ENCODE measurements at places on chromosomes 7 and 10.

DNA sequence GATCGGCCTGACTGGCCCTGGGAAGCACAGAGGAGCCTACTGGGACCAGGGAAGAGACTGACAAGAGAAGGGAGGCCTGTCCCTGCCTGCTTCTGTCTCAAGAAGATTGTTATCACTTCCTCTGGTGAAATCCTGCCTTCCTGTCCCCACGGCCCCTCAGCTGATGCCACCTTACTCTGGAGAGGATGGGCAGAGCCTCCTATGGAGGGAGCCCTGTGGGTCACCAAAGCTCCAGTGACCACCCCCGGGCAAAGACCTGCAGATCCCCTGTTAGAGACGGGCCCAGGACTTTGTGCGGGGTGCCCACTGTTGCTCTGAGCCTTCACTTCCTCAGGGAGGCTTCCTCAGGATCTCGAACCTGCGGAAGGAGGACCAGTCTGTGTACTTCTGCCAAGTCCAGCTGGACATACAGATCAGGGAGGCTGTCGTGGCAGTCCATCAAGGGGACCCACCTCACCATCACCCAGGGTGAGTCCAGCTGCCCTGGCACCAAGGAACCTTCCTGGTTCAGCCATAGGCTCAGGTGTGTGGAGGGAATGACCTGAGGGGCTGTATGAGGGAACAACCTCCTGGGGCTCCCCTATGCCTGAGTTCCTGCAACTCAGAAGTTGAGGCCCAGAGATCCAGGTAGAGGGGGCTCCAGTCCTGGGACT lies 1.4 kb upstream of the PILRB start:
- no peak for DNase-seq

DNA sequence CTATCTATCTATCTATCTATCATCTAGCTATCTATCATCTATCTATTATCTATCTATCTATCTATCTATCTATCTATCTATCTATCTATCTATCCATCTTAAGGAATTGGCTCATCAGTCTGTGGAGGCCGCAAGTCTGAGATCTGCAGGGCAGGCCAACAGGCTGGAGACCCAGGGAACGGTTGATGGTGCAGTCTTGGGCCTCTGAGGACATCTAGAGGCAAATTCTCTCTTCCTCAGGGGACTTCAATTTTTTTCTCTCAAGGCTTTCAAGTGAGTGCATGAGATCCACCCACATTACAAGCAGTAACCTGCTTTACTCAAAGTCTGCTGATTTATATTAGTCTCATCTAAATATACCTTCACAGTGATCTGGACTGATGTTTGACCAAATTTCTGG lies 197.0 kb downstream of the GLRX3 start:
- no peak for DNase-seq

DNA sequence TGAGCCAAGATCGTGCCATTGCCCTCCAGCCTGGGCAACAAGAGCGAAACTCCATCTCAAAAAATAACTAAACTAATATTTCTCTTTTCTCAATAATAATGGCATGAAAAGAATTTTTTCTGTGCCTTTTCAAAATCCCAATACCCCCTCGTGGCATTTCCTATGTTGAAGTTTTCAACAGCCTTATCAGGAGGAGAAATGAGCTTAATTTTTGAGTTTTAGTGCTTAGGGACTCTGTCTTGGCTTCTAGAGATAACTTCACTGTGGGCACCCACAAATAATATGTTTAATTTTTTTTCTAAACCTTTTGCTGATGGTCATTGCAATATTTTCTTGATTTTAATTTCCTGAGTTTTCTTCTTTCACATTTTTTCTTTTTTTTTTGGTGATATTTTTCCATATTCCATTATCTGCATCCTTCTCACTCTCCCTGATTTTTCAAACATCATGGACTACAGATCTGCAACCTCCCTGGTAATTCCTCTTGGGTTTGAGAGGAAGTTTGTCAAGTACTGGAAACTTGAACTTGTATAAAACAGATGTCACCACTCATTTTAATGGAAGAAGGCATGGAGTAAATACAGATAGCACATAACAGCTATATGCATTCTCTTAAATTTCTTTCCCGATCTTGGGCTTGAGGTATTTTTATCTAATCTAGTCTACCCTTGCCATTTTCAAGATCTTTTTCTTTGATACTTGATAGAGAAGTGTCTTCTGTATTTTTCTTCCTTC lies 84.0 kb downstream of the KAT6B start:
- no peak for DNase-seq

- DNase-seq: no peak
Measured at GRCh38 chr10:35885076-35885475, 243.0 kb upstream of the FZD8 start.

GRCh38 chr10:101566333-101567164 lies 21.5 kb downstream of the POLL start:
- DNase-seq: no peak

DNA sequence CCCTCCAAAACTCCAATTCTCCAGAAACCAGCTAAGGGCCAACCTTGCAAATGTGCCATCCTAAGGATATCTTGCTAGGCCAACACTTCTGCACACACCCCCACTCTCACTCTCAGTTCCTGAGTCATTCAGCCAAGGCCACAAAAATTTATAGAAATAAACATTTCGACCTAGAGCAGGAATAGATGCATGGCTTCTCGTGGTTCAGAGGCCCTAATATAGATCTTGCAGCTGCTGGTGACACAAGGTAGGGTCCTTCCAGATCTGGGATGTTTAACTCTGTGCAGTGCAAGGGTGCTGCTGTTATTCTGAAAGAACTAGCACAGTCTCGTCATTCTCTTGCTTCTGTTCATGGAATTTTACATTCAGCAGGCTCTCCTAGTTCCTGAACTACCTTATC lies 369.3 kb downstream of the CALN1 start:
- DNase-seq: no peak

GRCh38 chr10:117226813-117227451 lies 14.0 kb upstream of the SLC18A2 start:
- DNase-seq: no peak

- no peak for DNase-seq
Measured at GRCh38 chr10:70284542-70285475, 1.0 kb upstream of the NPFFR1 start.

DNA sequence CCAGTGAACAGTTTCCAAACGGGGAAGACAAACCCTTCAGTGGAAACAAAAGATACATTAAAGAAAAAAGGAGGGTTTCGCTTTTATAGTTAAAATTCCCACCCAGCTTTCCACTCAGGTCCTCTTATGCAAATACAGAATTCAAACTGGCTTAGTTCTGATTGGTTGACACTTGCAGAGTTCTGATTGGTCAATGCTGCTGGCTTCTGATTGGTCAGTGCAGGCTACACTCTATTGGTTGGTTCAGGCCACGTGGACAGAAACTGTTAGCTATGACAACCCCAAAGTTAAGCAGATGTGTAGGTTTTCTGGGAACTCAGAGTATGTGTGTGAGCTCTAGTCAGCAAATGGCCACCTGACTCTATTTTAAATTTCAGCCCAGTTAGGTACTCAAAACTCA lies 80.0 kb downstream of the FBXL13 start:
- DNase-seq: no peak

DNA sequence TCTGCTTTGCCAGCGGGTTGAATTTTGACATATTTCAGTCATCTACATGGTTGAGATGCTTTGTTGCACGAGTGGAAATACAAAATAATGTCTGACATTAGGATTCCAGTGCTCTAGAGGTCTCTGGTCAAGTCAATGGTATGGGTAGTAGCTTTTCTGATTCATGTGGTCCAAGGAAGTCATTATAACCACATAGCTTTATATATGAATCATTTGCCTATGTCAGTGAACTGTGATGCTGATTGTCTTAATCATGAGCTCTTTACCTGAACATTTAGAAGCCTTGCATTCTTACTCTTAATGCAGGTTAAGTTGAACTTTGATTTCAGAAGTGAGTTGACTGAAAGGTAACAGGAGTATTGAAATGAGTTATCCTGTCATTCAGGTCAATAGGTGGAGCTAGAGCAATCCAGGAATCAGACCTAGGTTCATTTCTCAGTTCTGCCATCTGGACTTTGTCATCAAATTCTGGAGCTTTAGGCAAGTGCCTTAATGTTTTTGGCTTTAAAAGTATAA lies 3.3 kb downstream of the MAPK8 start:
- no peak for DNase-seq

All from DMS153 (cell line).